ENCODE measurements at places on chromosomes 5 and 9.

DNA sequence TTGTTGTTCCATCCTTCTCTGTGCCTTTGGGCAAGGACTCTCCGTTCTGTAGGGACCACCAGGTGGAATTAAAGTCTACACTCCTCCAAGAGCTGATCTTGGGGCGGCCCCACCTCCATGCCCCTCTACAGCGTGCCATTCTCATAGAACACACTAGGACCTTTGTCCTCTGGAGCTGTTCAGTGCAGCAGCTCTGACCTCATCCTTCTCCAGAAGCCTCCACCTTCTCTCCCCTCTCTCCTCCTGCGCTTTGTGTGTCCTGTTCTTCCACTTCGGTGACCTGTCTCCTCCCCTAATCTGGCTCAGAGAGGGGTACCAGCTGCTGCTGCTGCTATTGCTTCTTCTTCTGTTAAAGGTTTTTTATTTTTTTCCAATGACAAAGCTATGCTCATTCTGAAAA, 1.8 kb upstream of the MACROH2A1 start:
- no peak for DNase-seq

DNA sequence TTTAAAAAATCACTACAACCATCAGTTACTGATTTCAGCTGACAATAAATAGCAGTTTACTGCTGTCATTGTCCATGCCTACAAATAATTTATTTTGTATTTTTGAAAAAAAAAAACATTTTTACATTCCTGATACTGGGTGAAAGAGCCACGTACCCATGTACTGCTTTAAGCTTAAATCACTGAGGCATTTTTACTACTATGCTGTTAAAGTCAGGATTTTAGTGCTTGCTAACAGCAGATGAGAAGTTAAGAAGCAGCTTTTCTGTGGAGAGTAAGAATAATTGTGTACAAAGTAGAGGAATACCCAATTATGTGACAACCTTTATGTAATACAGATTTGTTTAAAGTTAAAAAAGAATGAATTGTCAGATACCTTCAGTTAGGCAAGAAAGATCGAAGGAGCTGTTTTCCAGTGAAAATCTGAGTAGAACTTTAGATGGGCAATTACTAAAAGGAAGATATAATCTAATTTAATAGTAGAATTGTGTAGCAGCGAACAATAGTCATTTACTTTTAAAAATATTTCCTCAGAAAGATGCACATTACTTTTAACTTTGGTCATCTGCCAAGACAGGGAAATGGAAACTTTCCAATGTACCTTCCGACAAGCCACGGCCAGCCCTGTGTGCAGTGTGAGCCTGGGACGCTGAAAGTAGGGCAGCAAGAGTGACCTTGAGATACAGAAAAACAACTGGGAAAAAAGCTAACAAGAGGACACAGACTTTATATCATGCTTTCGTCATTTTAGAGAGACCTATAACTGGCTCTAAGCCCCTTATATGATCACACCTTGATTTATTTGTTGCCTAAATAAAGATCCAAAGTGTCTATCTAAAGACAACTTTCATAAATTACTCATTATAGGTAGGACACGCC, 39.9 kb downstream of the RHOBTB3 start:
- DNase-seq: no peak

DNA sequence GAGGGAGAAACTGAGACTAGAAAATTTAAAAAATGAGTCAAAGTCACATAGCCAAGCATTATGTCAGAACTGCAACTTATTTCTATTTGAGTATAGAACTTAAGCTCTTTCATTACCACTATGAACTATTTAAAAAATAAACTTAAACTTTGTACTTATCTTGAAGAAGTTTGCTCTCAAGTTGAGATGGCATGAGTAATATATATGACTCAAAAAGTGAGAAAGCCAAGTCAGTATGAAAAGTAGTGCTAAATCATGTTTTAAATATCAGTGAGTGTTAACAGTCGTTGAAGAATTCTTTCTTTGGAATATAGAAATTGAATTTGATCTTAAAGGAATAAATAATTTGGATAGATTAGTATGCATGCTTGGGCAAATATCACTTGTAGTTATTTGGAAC, 36.3 kb upstream of the CDH10 start:
- no peak for DNase-seq

DNA sequence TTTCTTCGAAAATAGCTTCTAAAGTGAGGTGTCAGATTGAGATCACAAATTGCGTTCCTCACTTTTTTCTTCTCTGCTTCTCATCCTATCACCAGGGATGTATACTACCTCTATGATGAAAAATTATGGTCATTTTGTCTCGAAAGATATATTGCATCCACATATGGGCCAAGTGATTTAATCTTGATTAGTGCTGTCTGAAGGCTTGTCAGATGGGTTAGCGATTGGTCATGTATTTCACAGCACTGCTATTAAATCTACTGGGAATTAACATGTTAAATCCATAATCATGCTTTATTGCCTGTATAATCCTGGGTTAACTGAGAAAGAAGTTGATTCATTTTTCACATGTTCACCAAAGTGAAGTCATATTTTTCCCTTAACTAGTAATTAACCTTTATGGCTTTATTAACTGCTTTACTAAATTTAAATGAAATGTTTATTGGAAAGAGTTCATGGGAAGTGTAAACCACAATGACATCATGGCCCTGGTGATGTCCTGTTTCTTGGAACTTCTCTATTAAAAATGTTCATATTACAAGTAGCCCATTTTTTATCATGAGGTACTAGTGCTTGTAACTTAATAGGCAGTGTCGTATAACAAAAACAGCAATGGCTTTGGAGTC, 193.3 kb downstream of the SMC2 start:
- no peak for DNase-seq

- DNase-seq: no peak
Observed at GRCh38 chr5:108556441-108557145, 174.7 kb upstream of the FBXL17 start.

DNA sequence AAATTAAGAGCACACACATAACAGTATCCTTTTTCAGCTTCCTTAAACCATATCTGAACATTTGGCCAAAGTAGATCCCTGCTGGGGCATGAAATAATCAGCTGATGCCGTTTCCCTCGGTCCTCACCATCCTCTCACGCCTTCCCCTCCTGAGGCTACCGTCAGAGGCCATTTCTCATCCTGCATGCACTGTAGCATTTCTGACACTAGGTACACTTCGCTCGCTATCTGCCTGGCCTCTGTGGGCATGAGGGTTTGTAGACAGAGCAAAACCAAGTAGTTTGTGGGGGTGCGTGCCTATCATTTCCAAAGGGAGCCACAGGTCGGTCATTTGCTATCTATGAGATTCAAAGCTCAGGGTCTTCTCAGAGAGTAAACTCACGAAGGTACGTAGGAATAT, 131.9 kb downstream of the BOD1 start:
- no peak for DNase-seq

DNA sequence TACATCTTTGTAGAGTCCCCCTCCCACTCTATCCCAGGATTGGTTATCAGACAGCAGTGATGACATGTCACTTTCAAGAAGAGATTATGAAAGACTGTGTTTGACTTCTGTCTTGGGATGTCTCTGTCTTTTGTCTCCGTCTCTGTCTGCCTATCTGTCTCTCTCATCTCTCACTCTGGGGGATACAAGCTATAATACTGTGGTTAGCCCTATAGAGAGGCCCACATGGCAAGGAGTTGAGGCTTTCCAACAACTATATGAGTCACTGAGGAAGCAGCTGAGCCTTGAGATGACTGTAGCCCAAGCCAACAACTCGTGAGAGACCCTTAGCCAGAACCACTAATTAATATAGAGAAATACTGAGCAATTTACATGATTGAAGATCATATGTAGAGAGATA, 284.8 kb downstream of the PDE4D start:
- DNase-seq: no peak

DNA sequence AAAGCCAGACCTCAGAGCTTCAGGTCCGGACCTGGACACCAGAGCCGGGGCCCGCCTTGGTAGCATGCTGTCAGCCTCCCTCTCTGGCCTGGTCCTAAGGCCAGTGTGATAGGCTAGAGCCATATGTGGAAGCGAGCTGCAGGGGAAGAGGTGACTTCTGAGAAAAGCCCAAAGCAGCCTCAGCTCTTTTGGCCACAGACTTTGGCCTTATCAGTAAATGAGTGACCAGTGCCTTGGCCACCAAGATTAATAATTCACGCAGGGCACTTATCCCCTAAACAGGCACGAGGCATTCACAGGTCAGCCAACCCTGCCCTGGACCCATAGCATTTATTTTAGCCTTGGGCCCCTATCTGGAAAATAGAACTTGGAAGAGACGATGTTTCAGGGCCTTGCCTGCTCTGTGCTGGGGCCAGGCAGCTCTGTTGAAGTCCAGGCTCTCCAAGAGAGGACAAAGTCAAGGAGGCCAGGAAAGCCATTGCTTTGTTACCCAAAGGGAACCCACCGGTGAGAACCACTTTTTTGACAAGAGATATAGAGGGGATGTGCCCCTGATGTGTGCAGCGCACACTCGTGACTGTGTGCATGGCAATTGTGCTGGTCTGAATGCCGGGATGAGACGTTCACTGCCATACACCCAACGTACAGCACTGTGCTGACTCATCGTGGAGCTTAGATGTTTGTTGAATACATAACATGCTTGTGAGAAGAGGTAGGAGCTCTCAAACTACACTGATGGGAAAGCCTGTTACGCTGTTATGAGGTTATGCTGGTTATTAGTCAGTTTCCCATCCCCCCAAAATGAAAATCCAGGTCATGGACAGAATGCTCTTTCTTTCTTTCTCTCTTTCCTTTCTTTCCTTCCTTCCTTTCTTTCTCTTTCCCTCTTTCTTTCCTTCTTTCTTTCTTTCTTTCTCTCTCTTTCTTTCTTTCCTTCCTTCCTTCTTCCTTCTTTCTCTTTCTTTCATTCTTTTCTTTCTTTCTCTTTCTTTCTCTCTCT, 5.0 kb upstream of the SLC34A1 start:
- DNase-seq: no peak

DNA sequence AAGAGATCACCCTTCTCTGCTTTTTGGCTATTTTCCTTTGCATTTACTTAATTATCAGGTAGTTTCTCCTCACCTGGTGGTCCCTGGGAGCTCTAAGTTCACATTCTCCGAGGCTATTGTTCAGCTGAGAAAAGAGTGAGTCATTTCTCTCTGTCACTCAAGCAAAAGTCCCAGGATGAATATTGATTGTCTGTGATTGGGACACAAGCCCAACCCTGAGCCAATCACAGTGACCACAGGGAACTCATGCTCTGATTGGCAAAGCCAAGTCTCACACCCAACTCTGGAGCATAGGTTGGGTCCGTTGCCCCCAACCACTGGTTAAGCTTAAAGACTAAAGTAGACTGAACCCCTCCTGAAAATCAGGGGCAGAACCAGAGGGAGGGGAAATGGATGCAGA, 27.8 kb upstream of the FAT2 start:
- no peak for DNase-seq

DNA sequence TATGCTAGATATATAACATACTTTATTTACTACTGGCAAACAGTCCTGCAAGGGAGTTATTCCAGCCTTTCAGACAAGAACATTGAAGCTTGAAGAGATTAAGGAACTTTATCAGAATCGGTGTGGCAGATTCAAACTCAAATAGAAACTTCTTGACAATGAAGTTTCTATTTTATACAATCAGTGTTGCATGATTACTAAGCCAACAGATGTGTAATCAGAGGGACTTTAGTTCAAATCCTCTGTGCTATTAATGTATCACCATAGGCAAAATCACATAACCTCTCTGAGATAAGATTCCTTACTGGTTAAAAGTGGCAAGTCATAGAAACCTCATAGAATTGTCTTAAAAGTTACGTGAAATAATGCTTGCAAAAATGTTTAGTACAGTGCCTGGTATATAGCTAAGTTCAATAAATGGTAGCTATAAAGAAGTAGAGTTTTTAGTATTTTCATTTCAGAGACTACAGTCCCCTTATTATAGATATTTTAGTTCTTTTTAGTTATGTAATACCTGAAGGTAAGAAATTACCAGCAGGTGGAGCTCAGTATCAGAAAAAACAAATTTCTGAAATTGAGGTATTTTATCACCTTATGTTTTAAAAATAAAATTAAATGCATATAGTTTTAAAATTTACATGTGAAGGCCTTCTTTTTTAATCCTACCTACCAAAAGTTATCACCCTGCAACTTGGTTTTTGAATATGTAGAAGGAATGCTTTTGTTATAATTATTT, 172.1 kb downstream of the FER start:
- no peak for DNase-seq

Data from Peyer's patch (tissue), 4 donors.